ENCODE measurements at places on chromosomes 2 and 18.

- no peak for DNase-seq
Measured at GRCh38 chr2:216536734-216537210, 38.1 kb downstream of the RPL37A start.

DNA sequence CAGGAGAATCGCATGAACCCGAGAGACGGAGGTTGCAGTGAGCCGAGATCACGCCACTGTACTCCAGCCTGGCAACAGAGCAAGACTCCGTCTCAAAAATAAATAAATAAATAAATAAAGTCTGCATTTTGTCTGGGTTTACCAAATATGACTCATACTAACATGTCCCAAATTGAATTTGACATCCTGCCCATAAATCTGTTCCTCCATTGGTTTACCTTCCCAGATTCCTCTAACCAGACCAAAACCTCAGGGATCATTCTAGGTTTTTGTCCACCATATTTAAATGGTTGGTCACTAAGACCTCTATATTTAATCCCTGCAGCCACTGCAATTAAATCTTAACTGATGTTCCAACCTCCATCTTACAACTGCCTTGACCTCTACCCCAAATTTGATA, 150.9 kb downstream of the ATAD2B start:
- no peak for DNase-seq

DNA sequence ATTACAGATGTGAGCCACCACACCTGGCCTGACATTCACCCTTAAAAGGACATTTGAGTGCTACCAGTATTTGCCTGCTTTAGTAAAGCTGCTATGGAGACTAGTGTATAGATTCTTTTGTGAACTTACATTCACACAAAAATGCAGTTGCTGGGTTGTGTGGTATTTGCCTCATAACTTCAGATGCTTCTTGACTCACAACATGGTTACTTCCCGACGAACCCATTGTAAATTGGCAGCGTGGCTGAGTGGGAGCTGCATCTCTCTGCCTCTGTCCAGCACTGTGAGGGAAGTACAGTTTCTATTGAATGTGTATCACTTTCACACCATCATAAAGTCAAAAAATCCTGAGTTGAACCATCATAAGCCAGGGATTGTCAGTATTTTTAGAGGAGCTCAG, 56.9 kb downstream of the RRM2 start:
- no peak for DNase-seq

GRCh38 chr2:203104273-203104672, 89.6 kb downstream of the NBEAL1 start:
- no peak for DNase-seq

DNA sequence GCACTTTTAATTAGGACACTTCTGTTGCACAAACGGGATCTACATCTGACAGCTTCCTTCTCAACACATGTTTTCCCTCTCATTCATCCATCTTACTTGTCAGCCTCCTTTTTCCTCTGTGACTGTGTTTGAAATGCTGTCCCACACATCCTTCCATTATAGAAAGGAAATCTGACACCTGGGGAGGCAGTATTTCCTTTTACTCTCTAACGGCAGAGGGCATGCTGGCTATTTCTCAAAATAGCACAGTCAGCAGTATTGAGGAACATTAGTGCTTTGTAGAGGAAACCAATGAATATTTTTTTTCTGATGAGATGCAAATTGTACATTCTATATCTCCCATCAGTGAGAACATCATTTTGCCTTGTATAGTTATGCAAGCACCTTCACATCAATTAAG, 668.7 kb downstream of the SLC4A3 start:
- DNase-seq = no peak

- DNase-seq = no peak
Measured at GRCh38 chr2:7748717-7749415, 831.7 kb downstream of the RNF144A start.

DNA sequence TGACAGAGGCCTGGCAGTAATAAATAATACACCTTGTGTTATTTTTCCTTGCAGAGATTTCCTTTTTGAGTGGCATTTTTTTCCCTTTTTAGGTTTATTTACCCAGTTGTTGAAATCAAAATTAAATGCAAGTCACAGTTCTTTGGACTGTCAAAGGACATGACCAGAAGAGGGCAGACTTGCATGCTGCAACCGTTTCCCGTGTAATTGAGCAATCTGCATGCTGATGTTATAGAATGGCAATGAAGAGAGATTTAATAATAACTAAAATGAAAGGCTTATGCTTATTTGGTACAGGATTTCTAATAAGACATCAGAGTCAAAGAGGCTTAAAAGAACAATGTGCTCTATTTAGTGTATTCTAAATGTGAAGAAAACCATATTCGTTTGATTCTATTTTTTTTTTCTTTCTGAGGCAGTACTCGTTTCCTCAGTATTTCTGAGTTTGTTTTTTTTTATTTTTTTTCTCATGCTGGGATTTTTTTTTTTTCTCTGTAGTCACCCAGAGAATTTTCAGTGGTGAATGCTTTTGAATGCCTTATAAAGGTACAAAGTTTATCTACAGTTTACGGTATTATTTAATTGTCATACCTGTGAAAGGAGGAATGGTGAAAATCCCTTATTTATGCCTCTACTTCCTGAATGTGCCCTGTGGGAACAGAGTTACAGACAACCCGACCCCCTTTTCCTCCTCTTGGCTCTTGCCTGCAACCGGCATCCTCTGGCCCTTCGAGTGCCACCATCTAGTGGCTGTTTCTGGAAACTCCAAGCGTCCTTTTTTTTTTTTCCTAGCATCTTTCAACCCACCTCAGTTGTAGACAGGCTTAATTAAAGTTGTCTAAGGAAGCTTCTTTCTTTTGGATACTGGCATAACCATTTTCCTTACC, 368.5 kb downstream of the LRRTM1 start:
- DNase-seq = no peak

DNA sequence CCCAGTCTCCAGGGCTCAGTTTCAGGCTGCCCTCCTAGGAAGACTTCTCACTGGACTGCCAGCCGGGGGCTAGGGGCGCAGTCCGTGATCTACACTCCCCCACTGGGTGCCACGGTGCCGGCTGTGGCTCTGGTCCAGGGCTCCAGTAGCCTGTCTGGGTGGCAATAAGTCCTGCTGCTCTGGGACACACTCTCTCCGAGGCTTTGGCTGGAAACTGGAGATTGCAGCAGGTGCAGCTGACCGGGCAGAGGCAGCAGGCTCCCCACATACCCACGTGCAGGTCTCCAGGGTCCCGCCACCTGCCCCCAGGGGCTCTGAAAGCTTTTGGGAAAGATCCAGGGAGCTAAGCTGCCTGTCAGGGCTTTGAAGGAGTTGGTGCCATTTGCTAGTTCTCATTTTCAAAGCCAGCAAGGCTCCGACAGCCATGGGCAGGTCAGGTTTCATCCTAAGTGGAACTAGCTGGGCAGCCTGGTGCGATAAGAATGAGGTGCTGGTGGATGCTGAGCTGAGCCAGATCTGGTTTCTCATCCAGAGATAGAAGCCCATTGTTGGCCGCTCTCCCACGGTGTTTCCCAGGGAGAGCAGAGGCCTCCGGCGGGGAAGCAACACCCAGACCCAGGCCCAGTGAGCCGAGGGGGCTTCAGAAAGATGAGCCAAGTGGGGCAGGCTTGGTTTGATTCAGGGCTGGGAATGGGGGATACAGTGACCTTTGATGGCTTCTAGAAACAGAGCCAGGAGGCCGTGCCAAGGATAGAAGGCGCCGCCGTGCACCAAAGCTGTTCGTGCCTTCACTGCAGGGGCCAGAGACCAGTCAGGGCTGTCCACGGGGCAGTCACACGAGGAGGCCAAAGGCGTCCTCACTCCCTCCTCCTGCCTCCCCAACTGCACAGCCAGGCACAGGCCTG, 141.7 kb upstream of the GPC1 start:
- DNase-seq = no peak

DNA sequence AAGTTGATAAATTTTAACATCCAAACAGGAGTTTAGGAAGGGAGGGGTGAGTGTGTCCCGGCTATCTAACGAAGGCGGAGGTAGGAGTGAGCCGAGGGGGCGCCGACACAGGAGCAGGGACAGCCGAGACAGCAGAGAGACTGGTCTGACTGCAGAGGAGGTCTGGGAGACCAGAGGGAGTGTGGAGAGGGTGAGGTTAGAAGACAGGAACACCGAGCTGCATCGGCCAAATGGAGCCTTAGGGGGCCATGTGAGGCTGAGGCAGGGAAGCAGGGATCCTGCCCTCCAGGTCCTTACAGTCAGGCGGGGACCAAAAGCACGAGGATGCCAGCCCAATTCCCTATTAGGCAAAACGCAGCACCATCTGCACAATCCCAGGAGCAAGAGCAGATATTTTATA, 67.0 kb downstream of the SFXN5 start:
- no peak for DNase-seq

GRCh38 chr2:181178823-181179412, 198.5 kb downstream of the UBE2E3 start:
- no peak for DNase-seq

- DNase-seq = no peak
Measured at GRCh38 chr2:197700960-197701359, 4.2 kb upstream of the MARS2 start.

DNA sequence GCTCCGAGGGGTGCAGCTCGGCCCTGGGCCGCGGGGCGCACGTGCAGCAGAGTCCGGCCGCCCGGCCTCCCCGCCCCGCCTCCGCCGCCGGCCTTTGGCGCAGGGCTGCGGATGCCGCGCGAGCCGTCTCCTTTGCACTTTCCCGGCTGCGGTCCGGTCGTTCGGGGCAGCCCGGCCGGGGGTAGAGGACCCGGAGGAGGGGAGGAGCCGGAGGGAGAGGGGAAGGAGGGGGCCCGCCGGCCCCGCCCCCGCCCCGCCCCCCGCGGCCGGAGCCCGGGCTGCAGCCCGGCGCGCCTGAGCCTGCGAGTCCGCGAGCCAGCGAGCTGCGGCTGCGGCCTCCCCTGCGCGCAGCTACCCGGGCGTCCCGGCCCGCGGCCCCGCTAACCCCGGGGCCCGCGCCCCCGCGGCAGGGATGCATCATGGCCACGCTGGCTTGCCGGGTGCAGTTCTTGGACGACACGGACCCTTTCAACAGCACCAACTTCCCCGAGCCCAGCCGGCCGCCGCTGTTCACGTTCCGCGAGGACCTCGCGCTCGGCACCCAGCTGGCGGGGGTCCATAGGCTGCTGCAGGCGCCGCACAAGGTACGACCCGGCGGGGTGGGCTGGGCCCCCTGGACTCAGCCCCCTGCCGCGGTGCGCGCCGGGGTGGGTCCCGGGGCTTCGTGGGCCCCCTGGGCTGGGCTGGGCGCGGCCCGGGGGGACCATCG, at the start of gene FHOD3:
Gene FHOD3, plus strand, starts transcription at position 297 of the 709 bp plus-strand sequence. Its CDS starts 123 bp downstream, at position 420.
- DNase-seq = no peak

DNA sequence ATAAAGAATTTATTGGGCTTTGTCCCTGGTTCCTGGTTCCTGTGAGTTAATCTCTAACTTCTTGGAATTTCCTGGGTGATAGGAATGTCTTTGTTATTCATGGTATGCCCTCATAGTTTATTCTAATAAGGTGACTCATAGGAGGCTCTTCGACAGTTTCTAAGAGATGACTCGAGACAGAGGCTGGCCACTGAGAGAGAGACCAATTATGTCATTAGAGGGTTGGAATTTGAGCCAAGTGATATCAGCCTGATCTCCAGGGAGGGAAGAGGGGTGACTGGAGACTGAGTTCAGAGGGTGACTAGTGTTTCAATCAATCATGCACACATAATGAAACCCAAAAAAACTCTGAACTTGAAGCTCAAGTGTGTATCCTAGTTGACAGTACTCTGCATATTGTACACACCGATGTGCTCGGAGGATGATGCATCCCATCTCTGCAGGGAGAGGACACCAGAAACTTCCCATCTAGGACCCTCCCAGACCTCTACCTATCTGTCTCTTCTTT, 185.7 kb downstream of the MTCL1 start:
- DNase-seq = no peak

DNA sequence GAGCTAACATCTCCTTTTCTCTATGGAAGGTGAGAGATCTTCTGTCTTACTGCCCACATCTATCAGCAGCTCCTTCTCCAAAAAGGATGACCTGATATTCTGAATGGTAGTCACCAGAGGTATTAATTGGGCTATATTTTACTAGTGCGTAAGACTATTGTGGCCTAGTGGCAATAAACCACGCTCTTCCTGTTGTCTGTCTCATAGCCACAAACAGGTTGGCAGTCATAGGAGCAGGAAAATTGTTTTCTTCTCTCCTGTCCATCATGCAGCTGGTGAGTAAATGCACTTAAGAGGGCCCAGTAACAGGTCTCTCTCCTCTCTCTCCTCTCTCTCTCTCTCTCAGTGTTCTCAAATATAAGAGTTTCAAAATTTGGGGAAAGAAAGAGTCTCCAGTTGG, 856.8 kb upstream of the ACVR2A start:
- no peak for DNase-seq

- DNase-seq = no peak
Measured at GRCh38 chr2:121887513-121888188, 132.2 kb downstream of the TSN start.

DNA sequence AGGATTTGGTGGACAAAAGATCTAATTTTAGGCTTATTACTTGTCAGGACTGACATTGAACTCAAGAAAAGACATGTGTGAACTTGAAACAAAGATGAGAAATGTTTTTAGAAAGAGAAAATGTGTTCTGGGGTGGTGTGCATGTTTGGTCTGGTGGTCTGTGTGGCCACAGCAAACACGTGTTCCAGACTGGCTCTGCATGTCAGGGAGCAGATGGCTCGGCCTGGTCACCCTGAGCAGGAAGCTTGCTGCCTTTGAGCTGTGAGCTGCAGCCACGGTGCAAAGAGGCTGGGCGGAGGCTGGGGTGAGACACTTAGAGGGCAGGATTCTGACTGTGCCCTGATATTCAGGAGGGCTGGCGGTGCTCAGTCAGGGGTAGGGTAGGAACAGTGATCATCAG, 186.1 kb downstream of the CTIF start:
- DNase-seq = no peak

DNA sequence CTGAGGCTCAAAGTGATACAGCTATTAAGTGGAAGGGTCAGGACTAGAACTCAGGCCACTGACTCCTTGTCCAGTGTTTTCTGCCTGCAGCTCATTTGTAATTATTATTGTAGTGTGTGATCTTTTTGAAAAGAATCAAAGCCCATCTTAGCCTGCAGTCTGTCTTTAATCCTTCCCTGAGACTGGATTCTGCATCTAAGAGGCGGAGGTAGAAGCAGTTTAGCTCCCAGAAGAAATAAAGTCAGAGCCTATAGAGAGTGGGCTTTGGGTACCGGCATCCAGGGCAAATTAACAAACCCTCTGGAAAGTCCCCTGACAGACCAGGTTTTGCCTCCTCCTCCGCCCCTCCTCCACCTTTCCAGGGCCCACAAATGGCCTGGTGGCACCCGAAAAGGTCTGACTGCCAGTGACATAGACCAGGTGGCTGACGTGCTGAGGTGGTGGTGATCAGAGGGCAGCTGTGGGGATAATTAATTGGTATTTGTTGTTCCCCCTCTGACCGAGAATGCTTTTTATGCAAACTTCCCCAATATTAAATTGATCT, 2.2 kb upstream of the RAX start:
- no peak for DNase-seq

DNA sequence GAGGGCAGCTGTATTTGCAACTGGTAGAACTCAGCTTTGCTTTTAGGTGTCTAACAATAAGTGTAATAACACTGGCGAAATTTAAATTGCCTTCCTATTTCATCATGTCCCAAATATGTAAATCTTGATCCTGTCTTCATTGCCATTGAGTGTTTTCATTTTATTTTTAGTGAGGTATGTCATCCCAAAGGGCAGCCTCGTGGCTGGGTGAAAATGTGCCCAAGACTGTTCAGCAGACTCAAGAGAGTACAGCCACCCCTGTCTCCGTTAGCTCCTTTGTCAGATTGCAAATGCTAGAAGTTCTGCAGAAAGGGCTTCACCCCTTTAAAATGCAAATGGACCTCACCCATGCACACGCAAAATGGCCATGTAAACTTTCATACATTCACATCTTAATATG, 278.8 kb downstream of the RND3 start:
- DNase-seq = no peak
